Stimulated activated CD8-positive, alpha-beta memory T cell treated with anti-CD3 and anti-CD28 coated beads, Interleukin-4, amount 100 ng/mL, for 1 hour (primary cell): ENCODE measurements at places on chromosomes 6 and 20.

GRCh38 chr20:48847498-48848205 is 19.9 kb upstream of the PREX1 start:
- DNase-seq, result no peak

DNA sequence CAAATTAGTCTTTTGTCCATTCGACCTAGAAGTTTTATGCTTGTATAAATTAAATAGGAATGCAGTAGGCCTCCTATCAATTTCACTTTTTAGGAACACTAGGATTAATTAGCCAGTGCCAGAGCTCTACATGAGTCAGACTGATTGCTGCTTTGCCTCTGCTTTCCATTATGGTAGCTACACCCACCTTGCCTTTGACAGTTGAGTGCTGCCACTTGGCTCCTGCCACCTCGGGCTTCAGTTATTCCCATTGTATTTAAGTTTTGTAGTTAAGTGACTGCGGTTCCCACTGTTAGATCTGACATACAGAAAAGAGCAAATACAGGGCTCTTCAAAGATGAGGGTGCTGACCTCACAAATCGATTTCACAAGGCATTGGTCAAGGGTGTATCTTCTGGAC is 16.6 kb upstream of the WFDC12 start:
- no peak for DNase-seq

DNA sequence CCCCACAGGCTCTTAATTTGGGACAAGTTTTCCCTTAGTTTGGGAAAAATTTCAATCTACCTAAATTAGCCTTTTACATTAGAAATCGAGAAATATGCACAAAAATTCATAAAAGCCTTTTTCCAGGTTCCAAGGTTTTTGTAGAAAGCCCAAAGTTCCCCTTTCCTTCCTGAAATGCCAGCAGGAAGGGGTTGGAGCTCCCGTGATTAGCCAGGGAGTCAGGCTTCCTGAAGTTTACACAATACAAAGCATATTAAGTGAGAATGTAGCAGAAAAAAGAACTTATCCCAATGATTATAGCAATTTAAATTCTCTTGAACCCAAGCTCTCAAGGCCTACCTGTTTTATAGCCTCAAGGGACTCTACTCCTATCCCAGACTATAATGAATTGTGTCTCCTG is 39.1 kb downstream of the SYNJ2 start:
- no peak for DNase-seq

- DNase-seq, result no peak
Measured at GRCh38 chr6:24859132-24859531, 60.4 kb upstream of the ARMH2 start.

GRCh38 chr6:5260111-5260620 is 584 bp downstream of the LYRM4 start:
- peak; percentile 57 for DNase-seq

- DNase-seq, result no peak
Measured at GRCh38 chr6:2215342-2215741, 30.1 kb downstream of the GMDS start.

GRCh38 chr20:40241596-40242343 is 447.3 kb downstream of the MAFB start:
- DNase-seq, result no peak

DNA sequence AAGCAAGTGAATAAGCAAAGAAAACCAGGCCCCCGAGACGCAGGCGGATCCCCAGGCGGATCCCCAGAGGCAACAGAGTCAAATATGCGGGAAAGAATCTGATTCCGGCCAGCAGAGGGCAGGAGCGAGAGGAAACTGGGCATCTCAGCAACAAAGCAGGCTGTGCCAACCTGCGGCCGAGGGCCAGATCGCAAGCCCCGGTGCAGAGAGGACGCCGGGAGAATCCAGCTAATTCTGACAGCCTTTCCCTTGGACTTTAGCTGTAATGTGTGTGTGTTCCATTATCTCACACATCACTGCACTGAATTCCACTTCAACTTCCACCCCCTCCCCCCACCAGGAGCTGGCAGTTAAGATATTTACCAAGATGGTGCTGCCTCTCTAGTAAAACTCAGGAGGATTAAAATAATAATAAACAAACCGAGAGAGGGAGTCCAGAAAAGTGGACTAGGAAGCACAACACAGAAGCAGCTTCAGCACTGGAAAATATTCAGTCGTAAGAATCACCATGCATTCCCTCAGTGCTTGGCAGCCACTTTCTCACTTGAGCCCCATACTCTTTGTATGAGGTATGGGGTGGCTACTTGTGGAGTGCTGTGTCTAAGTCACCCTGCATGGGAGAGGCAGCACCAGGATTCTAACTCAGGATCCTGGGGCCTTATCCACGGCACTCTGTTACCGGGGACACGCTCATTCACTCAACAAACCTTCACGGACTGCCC is 66.2 kb upstream of the SNX9 start:
- peak; percentile 46 for DNase-seq

GRCh38 chr6:115945812-115946211 is 114.9 kb downstream of the FRK start:
- no peak for DNase-seq

DNA sequence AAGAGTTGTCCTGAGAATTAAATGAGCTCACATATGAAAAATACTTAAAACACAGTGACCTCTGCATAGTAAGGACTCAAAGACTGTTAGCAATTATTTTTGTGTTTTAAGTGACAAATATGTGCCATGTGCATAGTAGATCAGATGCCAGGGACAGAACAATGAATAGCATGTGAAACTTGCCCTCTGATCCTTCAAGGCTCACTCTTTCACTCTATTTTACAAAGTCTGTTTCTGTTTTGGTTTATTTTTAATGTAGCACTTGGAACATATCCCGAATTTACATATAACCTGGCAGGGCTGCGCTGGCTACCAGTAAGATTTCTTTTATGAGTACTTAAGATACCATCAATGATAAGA is 135.5 kb upstream of the TNFAIP3 start:
- DNase-seq, result no peak

DNA sequence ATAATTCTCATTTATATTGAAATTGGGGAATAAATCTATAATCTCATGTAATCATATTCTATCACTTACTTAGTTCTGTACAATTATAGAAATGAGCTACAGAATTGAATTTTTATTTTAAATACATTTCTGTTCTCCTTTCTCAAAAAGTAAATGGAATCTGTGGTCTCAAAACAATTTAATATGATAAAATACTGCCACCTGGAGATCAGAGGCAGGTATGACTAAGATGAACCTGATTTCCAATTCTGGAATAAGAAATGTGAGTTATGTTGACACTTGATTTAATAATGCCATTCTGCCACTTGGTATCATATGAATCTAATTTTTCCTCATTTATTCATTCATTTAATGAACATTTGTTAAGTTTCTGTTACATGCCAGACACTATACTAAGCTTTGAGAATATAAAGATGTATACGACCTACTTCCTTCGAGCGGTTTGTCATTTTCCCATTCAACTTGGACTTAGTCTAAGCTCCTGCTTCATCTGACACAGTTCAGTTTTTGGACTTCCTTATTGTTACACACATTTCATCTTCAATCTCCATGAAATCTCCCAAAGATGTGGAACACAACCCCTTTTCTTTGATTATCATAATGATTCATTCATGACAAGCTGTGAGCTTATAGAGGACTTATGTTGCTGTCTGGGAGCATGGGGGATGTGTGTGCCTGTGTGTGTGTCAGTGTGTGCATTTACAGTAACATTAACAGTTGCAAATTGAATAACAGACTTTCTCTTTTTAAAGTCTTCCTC is 7.5 kb upstream of the CCDC28A start:
- DNase-seq, result no peak

- DNase-seq, result peak; percentile 49
Measured at GRCh38 chr6:37705239-37706051, 7.8 kb upstream of the MDGA1 start.

DNA sequence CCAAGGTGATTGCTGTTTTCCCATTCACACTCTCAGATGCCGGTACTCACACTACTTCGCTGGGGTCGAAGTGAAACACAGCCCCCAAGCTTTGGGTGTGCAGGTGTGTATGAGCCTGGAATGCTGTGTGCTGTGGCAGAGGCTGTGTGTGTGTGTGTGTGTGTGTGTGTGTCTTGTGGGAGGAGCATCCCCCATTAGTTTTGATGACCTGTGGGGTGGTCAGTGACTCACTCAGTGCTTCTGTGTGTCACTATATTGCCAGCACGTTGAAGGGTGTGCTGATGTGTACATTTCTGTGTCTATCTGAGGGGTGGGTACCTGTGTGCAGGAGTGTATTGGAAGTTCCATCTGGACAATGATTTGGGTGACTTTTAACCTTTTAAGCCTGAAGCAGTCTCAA is 5.0 kb upstream of the SLC12A5 start:
- no peak for DNase-seq
